ENCODE measurements at places on chromosomes 1 and 21. TPM values are rescaled to one million over a fixed set of nuclear protein-coding genes. Genes with fewer than 3 reads are reported as not detected.

Gene TPTE
- total RNA-seq = not detected

Gene FCN3
- total RNA-seq = 13.2 TPM

Gene CFHR2
- not detected for total RNA-seq

Gene GJA8
- total RNA-seq = not detected

Gene FCAMR
- not detected for total RNA-seq

Gene MCL1
- 394 TPM for total RNA-seq

Gene LCA5L
- not detected for total RNA-seq

Gene TNFSF4
- total RNA-seq = 0.75 TPM

Gene DIPK1A
- total RNA-seq = 7.0 TPM

Gene OR2AK2
- not detected for total RNA-seq

Gene S100A7A
- not detected for total RNA-seq

Gene MATN1
- total RNA-seq = 0.85 TPM

Gene PTPN14
- 27.2 TPM for total RNA-seq

Gene FOXO6
- total RNA-seq = 5.7 TPM

Gene RPTN
- not detected for total RNA-seq

Gene NCAM2
- total RNA-seq = 7.2 TPM

Gene PRELP
- total RNA-seq = 142 TPM

Gene MPZ
- 2.4 TPM for total RNA-seq

Gene PLA2G2A
- total RNA-seq = 761 TPM

Gene FMO2
- 90.3 TPM for total RNA-seq

Gene PRDM16
- total RNA-seq = 84.2 TPM

Gene MCOLN3
- total RNA-seq = 0.32 TPM

Gene POU2F1
- 3.0 TPM for total RNA-seq

Gene ETV3L
- total RNA-seq = not detected

Gene STPG1
- 11.0 TPM for total RNA-seq

Gene MYBPHL
- not detected for total RNA-seq

Gene S100A8
- total RNA-seq = 33.5 TPM

Gene SLC30A2
- total RNA-seq = not detected

Gene MGST3
- 177 TPM for total RNA-seq

Gene TMEM125
- not detected for total RNA-seq

Gene CATSPERE
- not detected for total RNA-seq

Gene MPL
- not detected for total RNA-seq

Gene CHRNB2
- not detected for total RNA-seq

Gene VAV3
- total RNA-seq = 0.64 TPM

Gene VWA5B1
- not detected for total RNA-seq

Gene GJB5
- total RNA-seq = not detected

Gene FAM78B
- total RNA-seq = not detected

Gene LYPD8
- not detected for total RNA-seq

Gene EPHB2
- total RNA-seq = 3.2 TPM

Gene MARK1
- total RNA-seq = 11.6 TPM

Gene CD101
- total RNA-seq = not detected

Gene KCNN3
- 24.6 TPM for total RNA-seq

Gene RNU1-4
- under 0.01 TPM for total RNA-seq

Gene S100PBP
- 1.6 TPM for total RNA-seq

Gene LCE2A
- not detected for total RNA-seq

Gene TRIM63
- total RNA-seq = not detected

Gene NCF2
- total RNA-seq = 9.8 TPM

Gene TRAF3IP3
- total RNA-seq = not detected

Gene ZMYND12
- not detected for total RNA-seq

Gene BNIPL
- not detected for total RNA-seq

Gene GJA5
- total RNA-seq = 49.7 TPM

Gene OR2G6
- total RNA-seq = not detected

All from ascending aorta (tissue), 2 donors.